ENCODE measurements at places on chromosomes 1 and 21.

DNA sequence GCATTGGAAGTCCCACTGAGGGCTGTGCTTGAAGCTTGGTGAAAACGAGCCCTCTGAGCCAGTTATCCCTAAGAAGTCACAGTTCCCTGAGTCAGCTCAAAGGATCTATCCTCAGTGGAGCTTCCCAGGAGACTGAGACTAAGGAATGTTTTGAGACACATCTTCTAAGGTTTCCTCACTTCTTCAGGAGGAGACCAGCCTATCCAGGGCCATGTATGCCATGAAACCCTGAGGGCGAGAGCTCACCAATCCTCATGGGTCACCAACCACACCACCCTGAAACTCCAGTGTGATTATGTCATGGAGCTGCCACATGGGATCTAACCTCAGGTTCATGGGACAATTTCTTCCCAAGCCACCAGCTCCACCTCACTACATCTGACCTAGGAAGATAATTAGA is 7.6 kb upstream of the TIE1 start:
- DNase-seq: no peak

GRCh38 chr1:143699731-143700130 is 272.1 kb downstream of the FAM72C start:
- DNase-seq: no peak

GRCh38 chr1:9785406-9785805 is 38.4 kb downstream of the CLSTN1 start:
- no peak for DNase-seq

- no peak for DNase-seq
Measured at GRCh38 chr1:231234506-231234905, 6.5 kb upstream of the GNPAT start.

DNA sequence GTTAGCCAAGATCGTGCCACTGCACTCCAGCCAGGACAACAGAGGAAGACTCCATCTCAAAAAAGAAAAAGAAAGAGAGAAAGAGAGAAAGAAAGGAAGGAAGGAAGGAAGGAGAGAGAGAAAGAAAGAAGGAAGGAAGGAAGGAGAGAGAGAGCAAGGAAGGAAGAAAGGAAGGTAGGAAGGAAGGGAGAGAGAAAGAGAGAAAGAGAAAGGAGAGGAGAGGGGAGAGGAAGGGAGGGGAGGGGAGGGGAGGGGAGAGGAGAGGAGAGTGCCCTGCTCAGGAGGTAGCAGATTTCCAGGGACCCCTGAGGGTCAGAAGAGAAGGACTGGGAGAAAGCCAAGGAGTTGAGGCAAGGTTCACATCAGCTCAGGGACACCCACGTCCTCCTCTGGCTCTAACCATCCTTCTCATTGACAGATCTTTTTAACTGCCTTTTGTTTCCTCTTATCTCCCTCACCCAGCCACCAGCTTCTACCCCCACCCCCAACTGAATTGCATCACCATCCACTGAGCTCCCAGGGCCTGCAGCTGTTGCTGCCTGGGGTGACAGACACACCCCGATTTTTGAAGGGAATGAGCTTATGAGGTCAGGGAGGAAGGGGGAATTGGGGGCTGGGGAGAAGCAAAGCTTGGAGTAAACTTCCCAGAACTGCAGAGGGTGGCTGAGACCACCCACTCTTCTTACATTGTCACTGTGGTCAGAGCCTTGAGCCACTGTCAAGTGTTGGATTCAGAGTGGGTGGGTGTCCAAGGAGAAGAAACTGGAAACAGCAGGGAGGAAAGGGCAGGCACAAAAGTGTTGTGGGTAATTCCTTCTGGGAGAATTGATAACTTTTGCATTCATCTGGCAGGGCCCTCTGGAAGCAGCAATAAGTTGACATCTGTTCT is 91.6 kb downstream of the GLUL start:
- no peak for DNase-seq

DNA sequence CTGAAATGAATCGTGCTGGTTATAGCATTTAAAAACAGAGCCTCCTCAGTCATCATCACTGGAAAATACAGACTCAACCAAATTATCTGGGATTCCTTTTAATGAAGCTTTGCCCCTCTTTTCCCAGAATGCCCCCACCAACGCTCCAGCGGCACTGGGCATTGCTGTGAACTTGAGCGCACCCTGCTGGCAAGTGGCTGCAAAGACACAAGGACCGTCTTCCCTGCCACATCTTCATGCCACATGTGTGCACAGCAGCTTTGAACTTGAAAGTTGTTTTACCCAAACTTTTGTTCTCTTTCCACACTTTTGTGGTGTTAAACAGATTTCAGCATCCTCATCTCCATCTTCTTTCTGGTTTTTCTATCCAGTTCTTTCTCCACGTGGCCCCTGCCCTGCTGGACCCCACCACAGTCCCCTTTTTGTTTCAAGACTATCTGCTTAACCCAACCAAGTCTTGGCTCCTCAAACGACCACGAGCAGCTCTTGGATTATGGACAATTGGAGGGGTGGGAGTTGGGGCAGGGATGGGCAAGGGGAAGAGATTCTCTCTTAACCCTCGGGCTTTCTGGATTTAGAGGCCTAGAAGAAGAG is 12.8 kb upstream of the LMX1A start:
- DNase-seq: peak; percentile 35
